Muscle of back (tissue), 13 donors: ENCODE measurements at places on chromosomes 3 and 15.

GRCh38 chr3:164806188-164806587 lies 272.1 kb downstream of the SI start:
- DNase-seq = no peak

- no peak for DNase-seq
Observed at GRCh38 chr3:43257850-43258249, 28.5 kb upstream of the SNRK start.

DNA sequence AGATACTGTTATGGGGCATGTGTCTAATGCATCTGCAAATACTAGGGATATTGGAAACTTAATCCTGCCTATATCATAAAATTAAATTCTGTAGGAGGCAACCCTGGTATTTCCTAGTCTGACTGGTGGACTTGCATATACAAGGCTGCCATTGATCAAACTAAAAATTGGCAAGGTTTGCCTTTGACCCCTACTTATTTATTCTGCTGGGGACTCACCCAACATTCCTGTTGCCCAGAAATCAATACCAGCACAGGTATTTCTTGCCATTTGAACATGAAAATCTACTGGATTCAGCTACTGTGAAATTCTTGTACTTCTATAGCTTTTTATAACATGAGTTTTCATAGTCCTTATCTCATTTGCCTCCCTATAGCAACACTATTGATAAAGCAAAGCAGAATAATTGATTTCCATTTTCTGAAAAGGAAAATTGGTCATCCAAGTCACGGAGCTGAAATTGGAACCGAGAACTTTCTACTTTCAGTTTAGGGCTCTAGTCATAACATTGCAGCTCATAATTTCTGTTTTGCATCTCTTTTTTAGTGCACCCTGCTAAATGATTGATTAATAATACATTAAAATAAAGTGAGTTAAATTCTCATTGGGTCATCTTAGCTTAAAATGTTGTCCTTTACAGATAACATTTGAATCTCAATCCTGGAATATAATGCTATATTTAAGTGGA lies 365.2 kb downstream of the MFSD1 start:
- DNase-seq = no peak

- DNase-seq = no peak
Observed at GRCh38 chr3:172441581-172441980, 6.7 kb downstream of the GHSR start.

- DNase-seq = no peak
Observed at GRCh38 chr3:168273036-168273435, 177.3 kb upstream of the GOLIM4 start.

DNA sequence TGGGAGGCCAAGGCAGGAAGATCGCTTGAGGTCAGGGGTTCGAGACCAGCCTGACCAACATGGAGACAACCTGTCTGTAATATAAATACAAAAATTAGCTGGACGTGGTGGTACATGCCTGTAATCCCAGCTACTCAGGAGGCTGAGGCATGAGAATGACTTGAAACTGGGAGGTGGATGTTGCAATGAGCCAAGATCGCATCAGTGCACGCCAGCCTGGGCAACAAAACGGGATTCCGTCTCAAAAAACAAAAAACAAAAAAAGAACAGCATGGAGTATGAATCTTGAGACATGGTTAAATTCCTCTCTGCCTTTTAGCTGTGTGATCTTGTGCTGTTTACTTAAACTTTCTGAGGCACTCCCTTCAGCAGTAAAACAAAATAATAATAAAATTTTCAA lies 244.9 kb downstream of the FGF12 start:
- no peak for DNase-seq
